ENCODE measurements at places on chromosomes 3 and 15.
A peak's percentile ranks its signal among the peaks of the same experiment; 100 is the strongest.

DNA sequence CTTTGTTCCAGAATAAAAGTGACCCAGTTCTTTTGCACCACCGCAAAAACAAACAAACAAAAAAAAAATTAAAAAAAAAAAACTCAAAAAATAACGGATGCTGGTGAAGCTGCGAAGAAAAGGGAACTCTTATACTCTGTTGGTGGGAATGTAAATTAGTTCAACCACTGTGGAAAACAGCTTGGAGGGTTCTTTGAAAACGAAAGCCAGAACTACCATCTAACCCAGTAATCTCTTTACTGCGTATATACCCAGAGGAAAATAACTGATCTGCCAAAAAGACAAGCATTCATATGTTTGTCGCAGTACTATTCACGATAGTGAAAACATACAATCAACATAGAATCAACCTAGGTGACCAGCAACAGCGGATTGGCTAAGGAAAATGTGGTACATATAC, 298.9 kb upstream of the CBLB start:
- no peak for DNase-seq

DNA sequence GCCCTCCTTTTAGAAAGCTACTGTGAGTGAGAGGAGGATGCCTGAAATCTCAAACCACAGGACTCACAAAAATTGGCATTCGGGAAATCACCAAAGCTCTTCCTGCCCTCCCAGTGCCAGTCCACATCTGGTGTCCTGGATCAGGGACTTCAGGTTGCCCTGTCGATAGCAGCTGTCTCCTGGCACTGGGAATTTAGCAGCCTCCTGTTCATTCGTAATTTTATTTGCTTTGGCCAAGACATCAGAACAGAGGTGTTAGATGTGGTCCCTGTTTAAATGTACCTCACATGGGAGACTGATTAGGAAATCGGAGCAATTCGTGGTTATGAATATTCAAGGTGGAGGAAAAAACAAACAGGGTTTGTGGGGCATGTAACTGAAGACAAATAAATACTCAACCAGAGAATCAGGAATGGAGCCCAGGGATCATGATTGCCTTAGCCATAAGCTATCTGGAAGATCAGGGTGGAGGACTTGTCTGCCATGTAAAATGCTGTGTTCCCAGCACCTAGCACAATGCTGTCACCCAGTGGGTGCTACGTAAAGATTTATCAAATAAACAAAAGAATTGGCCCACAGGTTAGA, 265.2 kb upstream of the PROK2 start:
- DNase-seq: no peak

- DNase-seq: no peak
Measured at GRCh38 chr15:100902436-100903167, 16.6 kb upstream of the LRRK1 start.

DNA sequence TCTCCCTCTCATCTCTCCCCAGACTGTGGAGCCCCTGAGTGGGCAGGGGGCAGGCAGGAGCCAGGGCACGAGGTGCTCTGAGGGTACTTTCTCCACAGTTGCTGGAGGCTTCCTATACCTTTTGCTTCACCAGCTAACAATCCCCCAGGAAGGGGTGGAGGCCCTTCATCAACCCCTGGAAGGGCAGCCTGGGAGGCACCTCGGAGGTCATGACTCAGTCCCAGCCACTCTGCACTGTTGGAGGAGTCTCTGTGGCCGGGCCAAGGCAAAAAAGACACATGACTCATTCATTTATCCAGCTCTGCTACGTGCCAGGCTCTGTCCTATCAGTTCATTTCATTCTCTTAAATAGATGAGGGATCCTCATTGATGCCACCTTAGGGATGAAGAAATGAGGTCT, 15.6 kb upstream of the KY start:
- no peak for DNase-seq

DNA sequence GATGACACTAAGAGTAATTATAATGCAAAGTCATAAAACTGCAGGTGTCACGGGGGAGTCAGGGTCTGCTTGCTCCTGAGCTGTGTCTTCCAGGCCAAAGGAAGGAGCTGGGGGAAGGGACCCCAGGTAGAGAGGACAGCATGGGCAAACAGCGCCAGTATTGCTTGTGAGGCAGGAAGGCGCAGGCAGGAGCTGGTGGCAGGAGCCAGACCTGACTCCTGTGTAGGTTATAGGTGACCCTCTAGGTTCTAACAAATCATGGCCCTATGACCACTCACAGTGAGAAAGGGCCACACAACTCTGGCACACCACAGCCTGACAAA, 1.9 kb downstream of the CISH start:
- no peak for DNase-seq

- peak; percentile 24 for DNase-seq
Measured at GRCh38 chr3:112974894-112975293, at the start of gene CD200R1. Gene CD200R1 (minus strand): TSS chr3:112975103. CDS start chr3:112974857, 246 bp downstream.

- no peak for DNase-seq
Measured at GRCh38 chr3:133377396-133377795, 22.5 kb upstream of the BFSP2 start.

DNA sequence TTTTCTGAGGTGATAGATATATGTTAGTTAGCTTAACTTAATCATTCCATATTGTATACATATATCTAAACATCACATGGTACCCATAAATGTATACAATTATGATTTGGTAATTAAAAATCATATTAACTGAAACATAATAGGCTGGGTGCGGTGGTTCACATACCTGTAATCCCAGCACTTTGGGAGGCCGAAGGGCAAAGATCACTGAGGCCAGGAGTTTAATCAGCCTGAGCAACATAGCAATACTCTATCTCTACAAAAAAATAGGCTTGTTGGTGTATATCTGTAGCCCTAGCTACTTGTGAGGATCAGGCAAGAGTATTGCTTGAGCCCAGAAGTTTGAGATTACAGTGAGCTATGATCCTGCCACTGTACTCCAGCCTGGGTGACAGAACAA, 20.9 kb downstream of the RAB7A start:
- no peak for DNase-seq

- no peak for DNase-seq
Measured at GRCh38 chr15:37009288-37009687, 91.1 kb downstream of the MEIS2 start.

- no peak for DNase-seq
Measured at GRCh38 chr3:46154311-46154710, 53.8 kb downstream of the CCR1 start.

DNA sequence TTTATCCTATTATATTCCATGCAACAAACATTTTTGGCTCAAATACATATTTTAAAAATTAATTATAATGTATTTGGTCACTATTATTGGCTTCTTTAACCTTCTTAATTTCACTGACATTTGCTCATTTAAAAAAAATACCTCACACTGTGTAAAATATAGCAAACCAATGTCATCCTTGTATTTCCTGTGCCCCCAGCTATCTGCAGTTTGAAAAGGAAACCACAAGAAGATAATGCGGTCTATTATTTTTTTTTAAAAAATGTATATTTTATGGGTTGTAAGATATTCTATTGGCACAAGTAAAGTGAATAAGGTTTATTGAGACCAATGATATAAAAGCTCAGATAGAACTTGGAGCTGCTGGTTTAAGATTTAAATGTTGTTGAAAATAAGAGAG, 904.2 kb downstream of the SI start:
- no peak for DNase-seq

- DNase-seq: no peak
Measured at GRCh38 chr3:101998256-101998926, 149.1 kb downstream of the NFKBIZ start.

DNA sequence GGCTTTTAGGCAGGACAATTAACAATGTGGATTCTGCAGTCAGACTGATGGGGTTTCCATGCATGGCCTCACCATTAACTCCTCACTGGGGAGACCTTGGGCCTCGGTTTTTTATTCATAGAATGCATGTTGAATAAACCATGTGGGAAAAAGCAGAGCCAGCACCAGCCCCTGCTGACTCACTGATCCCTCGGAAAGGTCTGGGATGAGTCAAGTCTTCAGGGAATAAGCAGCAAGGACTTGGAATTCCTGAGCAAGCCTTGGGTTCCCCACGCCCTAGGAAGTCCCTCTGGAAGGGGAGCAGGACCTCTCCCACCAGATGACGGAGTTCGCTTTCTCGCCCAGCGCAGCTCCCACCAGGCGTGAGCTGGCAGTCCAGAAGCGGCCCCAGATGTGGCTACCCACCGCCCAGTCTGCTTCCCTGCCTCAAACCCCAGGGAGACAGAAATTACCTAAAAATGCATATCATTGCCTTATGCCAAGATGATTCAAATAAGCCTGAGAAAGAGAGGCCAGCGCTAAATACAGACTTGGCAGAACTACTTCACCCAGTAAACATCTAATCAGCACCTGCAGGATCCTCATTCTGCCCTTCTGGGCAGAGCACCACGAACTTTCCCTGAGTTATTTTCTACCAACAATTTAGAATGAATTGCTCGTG, 45.4 kb downstream of the BTD start:
- no peak for DNase-seq

DNA sequence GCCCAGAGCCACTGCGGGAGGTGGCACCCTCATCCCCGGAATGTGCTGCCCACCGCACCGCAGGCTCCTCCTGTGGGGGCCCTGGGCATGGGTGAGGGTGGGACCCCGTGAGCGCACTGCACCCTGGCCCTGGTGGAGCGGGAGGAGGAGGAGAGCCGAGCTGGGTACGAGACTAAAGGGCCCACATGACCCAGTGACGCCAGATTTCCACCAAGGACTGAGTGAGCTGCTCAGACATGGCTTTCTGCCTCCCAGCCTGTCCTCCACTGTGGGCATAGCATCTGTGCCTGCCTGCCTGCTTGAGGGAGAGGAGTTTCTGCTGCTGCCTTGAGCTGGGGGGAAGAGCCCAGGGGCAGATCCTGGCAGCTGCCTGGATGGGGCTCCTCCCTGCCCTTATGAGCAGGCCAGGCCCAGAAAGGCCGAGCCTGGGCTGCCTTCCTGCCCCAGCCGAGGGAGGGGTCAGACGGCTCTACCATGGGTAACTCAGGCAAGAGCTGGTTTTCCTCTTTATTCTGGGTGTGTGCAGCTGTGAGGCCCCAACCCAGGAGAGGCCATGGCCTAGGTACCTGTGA, 88.4 kb downstream of the VGLL4 start:
- DNase-seq: no peak

DNA sequence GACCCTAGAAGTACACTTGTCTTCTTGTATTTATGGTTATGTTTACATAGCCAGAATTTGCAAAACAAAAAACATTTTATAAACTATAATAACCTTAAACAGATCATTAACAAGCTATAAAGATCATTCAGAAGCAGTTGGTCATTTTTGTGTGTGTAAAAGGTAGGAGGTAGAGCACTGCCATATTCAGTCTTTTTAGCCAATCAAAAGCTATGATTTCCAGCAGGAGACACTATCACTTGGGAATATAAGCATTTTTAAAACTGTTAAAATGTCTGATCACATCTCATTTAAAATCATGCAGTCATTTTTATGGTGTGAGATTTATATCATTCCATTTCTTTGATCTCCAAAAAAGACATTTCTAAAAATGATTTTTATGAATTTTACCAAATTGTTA, 42.6 kb upstream of the ATP2C1 start:
- DNase-seq: no peak

DNA sequence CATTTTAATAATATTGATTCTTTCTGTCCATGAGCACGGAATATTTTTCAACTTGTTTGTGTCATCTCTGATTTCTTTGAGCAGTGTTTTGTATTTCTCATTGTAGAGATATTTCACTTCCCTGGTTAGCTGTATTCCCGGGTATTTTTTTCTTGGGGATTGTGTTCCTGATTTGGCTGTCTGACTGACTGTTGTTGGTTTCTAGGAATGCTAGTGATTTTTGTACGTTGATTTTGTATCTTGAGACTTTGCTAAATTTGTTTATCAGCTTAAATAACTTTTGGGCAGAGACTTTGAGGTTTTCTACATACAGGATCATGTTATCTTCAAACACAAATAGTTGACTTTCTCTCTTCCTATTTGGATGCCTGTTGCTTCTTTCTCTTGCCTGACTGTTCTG, 418.8 kb upstream of the ALCAM start:
- DNase-seq: no peak

DNA sequence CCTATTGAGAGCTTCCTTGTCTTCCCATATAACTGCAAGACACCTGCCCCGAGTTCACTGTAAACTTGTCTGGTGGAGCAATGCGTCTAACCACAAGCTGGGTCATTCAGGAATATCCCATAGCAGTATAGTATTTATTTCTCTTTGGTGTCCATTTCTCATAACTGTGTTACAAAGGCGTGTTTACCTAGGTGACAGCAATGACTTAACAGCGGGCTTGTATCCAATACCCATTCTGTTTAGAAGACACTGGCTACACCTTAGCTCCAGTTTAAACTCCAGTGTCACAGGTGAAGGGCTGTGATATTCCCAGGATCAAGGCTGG, 24.3 kb downstream of the ATP10A start:
- no peak for DNase-seq

GRCh38 chr3:132554437-132554836, 42.6 kb upstream of the ACKR4 start:
- no peak for DNase-seq

DNA sequence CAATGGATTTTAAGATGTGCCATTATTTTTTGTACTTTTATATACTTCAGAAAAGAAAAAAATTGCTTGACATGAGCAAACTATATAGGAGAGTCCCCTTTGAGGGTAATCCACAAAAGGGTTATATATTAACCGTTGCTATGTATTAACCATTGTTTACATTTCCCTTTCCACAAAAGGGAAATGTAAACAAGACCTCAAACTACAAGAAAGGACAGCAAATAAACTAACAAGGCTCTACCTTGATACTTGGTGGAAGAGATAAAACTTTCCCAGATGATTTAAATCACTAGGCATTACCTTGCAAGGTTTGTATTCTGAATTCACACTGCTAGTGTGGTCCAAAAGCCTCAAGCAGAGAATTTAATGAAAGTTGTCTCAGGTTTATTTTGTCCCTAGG, 616.3 kb upstream of the BCHE start:
- DNase-seq: no peak

- DNase-seq: no peak
Measured at GRCh38 chr3:59802045-59802444, 752.2 kb upstream of the CFAP20DC start.

- DNase-seq: no peak
Measured at GRCh38 chr3:71355862-71356261, 227.7 kb downstream of the FOXP1 start.

- no peak for DNase-seq
Measured at GRCh38 chr3:192772240-192772894, 45.0 kb upstream of the FGF12 start.

- DNase-seq: no peak
Measured at GRCh38 chr15:98772895-98773294, 124.6 kb downstream of the IGF1R start.

GRCh38 chr3:169812332-169813235, at the start of the genes LRRC34 and LRRIQ4:
Gene LRRC34 (minus strand): TSS chr3:169812904. CDS start chr3:169812548, 356 bp downstream.
Gene LRRIQ4 (plus strand): TSS chr3:169812870. CDS start chr3:169821922, 9,052 bp downstream.
- peak; percentile 45 for DNase-seq

GRCh38 chr15:69042531-69042930, 28.0 kb downstream of the NOX5 start:
- DNase-seq: no peak

All from central memory CD4-positive, alpha-beta T cell (primary cell).